D341Med (cell line): ENCODE measurements at places on chromosomes 4 and X.
A peak's percentile ranks its signal among the peaks of the same experiment; 100 is the strongest.

GRCh38 chr4:109511414-109511813 is 48.6 kb upstream of the MCUB start:
- DNase-seq: no peak

GRCh38 chr4:16464651-16465050 is 238.4 kb upstream of the TAPT1 start:
- DNase-seq: no peak

- no peak for DNase-seq
Measured at GRCh38 chr4:126267689-126268088, 952.9 kb downstream of the FAT4 start.

DNA sequence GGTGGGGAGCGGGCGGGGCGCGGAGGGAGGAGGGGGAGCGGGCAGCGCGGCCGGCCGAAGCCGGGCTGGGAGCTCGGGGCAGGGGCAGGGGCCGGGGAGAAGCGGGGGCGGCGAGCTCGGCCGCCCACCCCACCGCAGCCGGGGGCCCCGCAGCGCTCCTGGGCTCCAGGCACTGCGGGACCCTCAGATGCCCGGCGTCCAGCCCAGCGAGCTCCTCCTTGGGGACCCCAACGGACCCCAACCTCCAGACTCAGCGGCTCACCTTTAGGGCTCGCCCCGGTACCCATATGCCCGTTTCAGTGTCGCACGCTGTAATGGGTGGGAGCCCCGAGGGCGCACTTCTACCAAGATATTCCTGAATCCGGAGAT is 357 bp upstream of the ADGRG2 start:
- no peak for DNase-seq

- no peak for DNase-seq
Measured at GRCh38 chr4:686413-687040, 2.4 kb downstream of the SLC49A3 start.

- DNase-seq: peak; percentile 9
Measured at GRCh38 chrX:44343412-44344141, at the start of gene EFHC2. Gene EFHC2, minus strand, starts transcription at chrX:44343672. Its CDS starts 84 bp downstream, at chrX:44343588.

DNA sequence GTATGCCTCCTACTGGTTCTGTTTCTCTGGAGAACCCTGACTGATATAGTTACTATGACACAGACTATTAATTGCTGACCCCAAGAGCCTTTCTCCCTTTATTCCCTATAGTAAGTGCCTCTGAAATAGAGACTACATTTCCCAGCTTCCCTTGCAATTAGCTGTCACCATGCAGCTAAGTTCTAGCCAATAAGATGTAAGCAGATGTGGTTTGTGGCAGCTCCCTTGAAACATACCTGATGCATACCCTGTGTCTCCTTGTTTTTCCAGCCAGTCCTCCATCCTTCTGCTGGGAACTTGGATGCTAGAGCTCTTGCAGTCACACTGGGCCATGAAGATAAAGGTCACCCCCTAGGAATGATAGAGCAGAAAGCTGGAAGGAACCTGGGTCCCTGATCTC is 9.7 kb upstream of the TMEM165 start:
- peak; percentile 52 for DNase-seq

- no peak for DNase-seq
Measured at GRCh38 chrX:150236327-150236726, 126.8 kb upstream of the MAMLD1 start.

DNA sequence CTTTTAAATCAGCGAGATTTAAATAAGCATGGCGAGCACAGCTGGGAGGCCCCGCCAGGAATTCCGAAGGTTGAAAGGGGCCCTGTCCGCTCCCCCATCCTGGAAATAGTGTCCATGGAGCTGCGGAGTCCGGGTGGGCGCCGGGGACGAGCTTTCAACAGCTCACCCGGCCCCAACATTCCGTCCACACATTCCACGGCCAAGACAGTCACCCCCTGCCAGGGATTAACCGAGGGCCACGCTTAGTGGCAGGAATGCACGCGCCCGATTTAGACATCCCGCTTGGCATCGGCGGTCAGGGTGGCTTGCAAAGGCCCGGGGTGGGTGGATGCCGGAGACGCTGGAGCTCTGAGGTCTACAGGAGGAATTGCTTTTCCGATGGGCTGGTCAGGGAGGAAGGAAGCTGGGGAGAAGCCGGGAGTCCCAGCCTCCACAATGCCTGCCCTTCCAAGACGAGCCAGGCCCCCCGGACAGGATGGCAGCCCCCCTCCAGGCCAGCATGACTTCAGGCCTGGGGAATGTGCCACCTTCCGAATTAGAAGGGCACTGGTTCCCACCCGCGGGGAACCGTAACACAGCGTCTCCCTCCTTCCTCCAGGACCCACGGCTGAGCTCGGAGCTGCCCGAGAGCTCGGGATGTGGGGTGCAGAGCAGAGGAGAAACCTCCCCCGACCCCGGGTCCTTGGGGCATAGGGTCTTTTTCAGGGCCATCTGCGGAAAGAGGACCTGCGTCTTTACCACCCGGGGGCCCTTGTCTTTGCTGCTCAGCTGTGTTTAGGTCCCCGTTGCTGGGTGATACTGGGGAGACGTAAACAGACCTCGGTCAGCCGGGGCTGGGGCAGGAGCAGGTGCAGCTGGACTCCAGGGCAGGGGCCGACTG is 26.9 kb upstream of the PPP2R3B start:
- no peak for DNase-seq

DNA sequence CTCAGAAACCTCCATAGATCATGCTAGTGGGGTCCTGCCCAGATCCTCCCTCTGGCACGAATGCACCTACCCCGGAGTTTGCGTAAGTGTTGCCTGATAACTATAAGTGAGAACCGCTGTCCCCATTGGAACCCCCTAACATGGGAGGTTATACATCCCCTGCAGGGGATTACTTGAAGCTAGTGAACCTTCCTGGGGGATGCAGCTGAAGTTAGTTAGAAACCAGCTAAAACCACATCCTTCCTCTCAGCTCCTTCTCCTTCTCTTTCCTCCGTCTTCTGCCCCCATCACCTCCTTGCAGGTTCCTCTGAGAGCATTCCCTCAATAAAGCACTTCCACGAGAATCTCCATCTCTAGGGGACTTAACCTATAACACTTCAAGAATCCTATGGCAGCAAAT is 95.0 kb downstream of the ZNF827 start:
- DNase-seq: no peak

GRCh38 chrX:38699696-38700095 is 101.6 kb upstream of the MID1IP1 start:
- no peak for DNase-seq

DNA sequence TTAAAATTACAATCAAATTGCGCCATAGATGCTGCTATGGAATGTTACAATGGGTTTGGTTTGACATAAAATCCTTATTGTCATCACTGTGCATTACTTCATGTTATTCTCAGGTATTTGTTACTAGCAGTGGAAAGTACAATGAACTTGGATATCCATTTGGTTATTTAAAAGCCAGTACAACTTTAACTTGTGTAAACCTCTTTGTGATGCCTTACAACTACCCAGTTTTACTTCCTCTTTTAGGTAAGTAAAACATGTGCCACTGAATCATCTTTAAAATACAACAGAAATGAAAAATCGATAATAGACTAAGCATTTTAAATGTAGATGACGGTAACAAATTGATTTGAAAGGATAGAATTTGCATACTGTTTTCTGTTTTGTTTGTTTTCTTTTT is 35.6 kb downstream of the INTS6L start:
- DNase-seq: no peak

DNA sequence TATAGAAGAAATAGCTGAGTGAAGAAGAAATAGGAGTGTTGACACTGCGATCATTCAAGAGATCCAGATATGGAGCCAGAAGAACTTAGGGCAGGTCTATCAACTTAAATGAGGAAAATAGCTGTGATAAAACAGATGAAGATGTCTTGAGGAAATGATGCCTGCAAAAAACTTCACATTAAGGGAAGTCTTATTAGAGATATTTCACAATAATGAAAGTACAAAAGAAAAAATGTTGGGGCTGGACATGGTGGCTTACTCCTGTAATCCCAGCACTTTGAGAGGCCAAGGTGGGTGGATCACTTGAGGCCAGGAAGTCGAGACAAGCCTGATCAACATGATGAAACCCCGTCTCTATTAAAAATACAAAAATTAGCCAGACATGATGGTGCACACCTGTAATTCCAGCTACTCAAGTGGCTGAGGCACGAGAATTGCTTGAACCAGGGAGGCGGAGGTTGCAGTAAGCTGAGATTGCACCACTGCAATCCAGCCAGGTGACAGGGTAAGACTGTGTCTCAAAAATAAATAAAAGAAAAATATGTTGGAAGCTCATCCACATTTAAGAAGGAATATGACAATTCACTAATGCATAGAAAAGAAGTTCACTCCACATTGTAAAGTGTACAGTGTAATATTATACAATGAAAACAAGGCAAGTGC is 56.3 kb downstream of the PKD2 start:
- no peak for DNase-seq

GRCh38 chrX:64792598-64793337 is 183.5 kb downstream of the ZC4H2 start:
- no peak for DNase-seq

DNA sequence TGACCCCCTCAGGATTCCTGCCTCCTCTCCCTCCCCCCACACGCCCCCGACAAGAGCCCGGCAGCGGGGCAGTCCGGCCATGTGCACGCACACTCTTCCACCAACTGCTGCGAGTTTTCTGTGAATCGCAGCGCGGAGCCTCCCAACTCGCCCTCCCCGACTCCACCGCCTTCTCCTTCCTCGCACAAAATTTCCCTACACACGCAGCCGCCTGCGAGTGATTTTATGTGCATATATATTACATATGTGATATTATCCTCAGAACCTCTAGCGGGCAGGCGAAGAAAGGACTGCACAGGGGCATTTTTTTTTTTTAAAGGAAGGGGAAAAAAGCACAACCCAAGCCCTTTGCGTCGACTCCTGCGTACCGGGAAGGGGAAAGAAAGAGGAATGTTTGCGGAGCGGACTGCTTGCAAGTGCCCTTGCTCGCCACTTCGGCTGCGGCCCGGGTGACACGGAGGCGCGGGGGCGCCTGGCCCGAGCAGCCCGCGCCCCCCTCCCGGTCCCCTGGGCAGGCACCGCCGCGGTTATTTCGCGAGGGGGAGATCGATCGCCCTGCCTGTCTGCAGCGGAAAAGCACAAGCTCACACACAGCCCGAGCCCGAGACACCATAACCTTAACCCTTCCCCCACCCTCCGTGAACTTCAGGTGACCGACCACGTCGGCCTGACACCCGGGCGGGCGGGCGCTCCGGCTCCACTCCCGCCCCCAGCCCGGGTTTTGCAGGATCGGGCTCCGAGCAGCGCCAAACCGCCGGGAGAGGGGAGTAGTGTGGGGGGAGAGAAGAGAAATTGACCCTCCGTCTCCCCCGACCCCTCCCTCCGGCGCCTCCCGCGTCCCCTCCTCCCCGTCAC is 2.3 kb downstream of the ZNF827 start:
- DNase-seq: peak; percentile 86

DNA sequence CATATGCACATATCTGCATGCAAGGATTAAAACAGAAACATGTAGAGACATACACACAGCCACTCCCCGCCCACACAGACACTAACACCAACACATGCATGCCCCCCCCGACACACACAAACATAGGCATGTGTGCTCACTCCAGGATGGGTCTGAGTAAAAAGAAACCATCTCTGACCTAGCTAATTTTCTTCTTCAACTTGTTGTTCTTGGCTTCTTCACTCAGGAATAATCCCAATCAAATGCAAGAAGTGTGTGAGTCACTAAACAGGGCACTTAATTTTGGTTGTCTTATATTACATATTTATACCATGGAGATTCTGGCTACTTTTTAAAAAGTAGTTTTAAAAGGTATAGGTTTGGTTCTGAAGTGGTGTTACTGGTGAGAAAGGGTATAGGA is 28.3 kb downstream of the ENOX2 start:
- DNase-seq: no peak

GRCh38 chrX:20498851-20499635 is 232.3 kb upstream of the RPS6KA3 start:
- no peak for DNase-seq

GRCh38 chrX:144586756-144587155 is 660.5 kb upstream of the SPANXN1 start:
- DNase-seq: no peak

- no peak for DNase-seq
Measured at GRCh38 chr4:113292371-113293042, 243.1 kb downstream of the ANK2 start.

GRCh38 chrX:11341274-11342201 is 48.3 kb downstream of the AMELX start:
- no peak for DNase-seq

DNA sequence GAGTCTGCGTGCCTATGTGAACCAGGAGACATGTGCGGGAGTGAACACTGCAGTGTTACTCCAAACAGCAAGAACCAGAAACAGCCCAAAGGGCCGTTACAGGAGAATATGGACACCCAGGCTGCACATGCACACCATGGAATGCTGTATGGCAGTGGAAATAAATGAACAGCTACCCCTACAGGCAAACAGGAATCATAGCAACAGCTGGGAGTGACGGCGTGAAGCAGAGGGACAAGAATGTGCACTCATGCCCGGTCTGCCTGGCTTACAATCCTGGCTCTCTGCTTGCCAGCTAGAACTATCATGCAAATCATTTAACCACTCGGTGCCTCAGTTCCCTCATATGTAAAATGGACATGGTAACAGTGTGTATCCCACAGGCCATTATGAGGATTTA is 16.6 kb downstream of the GPKOW start:
- peak; percentile 63 for DNase-seq

- DNase-seq: no peak
Measured at GRCh38 chrX:29542152-29542551, 673.2 kb upstream of the MAGEB2 start.

GRCh38 chr4:109472343-109472761 is 38.7 kb downstream of the SEC24B start:
- no peak for DNase-seq

- no peak for DNase-seq
Measured at GRCh38 chr4:10354746-10355145, 102.5 kb downstream of the ZNF518B start.

DNA sequence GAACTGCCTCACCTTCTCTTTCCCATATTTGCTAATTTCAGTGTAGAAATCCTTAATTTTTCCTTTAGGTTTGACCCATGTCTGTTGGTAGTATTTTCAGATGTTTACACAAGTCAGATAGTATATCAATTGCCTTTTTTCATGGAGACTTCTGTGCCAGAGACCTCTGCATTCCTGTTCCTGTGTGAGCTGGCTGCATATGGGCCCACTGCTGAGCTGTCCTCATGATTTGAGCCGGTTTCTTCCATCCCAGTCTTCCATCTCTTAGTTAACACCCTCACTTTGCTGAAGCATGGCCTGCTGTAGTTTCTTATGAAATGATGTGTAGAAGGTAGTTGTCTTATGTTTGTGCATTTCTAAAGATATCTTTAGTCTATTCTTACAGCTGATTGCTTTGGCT is 40.0 kb downstream of the CDS1 start:
- DNase-seq: no peak
